Cardiac septum (tissue), 1 donor: ENCODE measurements at places on chromosomes 1 and 21. TPM values are rescaled to one million over a fixed set of nuclear protein-coding genes. Genes with fewer than 3 reads are reported as not detected.

Gene LRRC53
- total RNA-seq = not detected

DNA sequence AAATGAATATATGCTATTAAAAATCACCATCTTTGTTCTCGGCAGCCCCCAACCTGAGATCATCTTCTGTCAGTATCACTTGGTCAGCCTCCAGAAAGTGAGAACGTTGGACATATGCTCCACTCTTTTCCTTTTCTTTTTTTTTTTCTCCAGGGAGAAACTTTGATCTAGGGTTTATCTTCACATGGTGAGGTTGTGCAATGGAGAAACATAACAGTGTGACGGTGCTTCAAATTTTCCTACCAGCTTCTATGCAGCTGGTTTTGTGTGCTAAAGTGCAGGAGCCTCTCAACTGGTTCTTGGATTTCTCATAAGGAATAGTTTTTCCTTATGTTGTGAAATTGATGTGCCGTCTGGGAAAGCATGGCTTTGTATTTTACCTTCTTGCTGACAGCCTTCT, 1202.9 kb downstream of the NCAM2 start:
- no peak for DNase-seq

- no peak for DNase-seq
Measured at GRCh38 chr1:150180474-150180873, 30.8 kb downstream of the PLEKHO1 start.

GRCh38 chr1:186212568-186213224, 162.4 kb downstream of the TPR start:
- DNase-seq = no peak

GRCh38 chr1:63920154-63921117, 146.6 kb downstream of the ROR1 start:
- DNase-seq = no peak

DNA sequence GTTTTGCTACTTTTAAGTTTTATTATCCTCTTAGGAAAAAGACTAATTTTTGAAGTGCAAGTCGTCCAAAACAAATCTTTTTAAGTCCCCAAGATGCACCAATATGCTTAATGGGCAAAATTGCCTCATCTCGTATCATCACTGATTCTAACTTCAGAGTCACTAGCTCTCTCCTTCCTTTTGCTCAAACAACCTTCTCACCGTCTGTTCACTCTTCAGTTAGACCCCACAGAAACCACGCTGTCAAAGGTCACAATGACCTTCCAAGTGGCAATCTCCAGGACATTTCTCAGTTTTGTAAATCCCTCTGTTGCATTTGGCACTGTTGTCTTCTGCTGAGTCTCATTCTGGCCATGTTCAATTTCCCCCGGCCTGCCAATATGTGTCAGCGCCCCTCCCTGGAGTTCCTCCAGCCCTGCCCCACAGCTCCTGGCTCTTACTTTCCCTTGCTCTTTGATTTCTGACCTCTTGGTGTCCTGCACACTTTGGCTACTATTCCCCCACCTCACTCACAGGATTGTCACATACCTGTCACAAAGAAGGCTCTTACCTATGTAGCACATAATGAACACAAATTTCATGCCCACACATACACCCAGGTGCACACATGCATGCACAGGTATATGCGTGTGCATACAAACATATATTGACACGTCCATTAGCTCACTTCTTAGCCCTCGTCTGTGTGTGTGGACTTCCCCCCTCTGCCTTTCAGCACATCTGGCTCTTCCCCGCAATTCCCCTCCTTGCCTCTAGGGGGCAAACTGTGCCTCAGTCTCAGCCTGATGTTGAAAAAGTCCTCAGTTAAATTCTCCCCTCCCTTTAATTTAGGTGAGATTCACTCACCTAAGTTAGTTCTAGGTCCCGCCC, 354.0 kb upstream of the DUSP10 start:
- DNase-seq = no peak

GRCh38 chr1:52054496-52055065, 410 bp downstream of the TXNDC12 start:
- DNase-seq = no peak

Gene LCE1E
- not detected for total RNA-seq

Gene ZNF326
- total RNA-seq = 14.0 TPM

DNA sequence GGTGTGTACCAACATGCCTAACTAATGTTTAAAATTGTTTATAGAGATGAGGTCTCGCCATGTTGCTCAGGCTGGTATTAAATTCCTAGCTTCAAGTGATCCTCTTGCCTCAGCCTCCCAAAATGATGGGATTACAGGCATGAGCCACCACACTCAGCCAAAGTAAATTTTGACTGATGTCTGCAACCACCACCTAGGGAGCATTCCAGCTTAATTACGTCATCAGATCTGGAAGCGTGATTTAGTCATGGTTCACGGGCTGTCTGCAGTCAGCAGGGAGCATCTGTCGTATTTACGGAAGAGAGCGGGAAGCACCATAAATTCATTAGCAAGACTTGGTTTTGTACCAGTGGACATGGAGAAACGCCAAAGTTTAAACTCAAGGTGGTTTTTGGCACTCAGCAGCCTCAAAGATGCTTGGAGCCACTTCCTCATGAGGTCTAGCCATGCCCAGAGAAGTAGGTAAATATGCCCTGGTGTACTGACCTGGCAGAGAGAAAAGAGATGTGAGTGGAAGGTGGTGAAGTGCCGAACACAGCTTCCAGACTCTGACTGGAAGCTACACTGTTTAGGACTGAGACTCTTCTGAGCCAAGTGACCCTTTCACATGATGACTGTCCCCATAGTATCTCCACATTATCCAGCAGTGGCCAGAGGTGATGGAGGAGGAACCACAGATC, 60.8 kb upstream of the SLC35F3 start:
- no peak for DNase-seq

DNA sequence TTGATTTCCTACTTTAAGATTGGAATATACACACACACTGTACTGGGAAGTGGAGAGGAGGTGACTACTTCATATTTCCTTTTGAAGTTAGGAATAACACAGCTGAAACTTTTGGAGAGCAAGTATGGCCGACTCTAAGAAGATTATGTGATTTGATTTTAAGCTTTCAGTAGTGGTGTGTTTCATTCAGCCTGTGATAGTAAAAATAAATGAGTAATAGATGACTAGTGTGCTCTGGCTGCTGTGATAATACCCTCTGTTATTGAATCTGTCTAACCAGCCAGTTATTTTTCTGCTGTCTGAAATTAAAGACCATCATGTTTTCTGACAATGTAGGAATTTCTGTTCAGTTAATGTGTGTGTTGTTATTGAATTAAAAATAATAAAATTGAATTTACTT, 48.3 kb downstream of the CTTNBP2NL start:
- DNase-seq = no peak

- DNase-seq = no peak
Measured at GRCh38 chr1:50111503-50111902, 2.8 kb downstream of the ELAVL4 start.

Gene ATP1A2
- total RNA-seq = 147 TPM

GRCh38 chr1:206864939-206865671, at the start of gene IL20:
Gene IL20, plus strand, starts transcription at chr1:206865623. Its CDS starts 230 bp downstream, at chr1:206865853.
- peak; percentile 85 for DNase-seq

GRCh38 chr1:205541161-205541886, 36.9 kb downstream of the CDK18 start:
- DNase-seq = peak; percentile 31

Gene UMODL1
- total RNA-seq = not detected

DNA sequence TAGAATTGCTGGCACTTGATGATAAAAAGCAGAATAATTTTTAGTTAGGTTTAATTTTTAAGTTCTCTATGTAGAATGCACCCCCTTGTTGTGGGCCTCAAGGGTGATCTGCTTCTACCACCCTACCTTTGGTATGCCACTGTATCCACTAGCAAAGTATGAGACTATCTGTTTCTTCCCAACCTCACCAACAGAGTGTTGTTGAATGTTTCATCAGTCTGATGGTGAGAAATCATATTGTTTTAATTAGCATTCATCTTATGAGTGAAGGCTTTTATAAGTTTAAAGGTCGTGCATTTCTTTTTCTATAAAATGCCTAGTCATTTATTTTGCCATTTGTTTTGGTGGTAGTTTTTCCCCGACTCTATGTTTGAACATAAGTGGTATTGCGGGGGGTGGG, 141.0 kb downstream of the MAGI3 start:
- DNase-seq = no peak

Gene KCNJ9
- not detected for total RNA-seq

- DNase-seq = no peak
Measured at GRCh38 chr1:58227604-58228003, 318.9 kb downstream of the OMA1 start.

Gene SV2A
- 0.83 TPM for total RNA-seq

GRCh38 chr1:8966606-8967005, 20.9 kb downstream of the CA6 start:
- no peak for DNase-seq

DNA sequence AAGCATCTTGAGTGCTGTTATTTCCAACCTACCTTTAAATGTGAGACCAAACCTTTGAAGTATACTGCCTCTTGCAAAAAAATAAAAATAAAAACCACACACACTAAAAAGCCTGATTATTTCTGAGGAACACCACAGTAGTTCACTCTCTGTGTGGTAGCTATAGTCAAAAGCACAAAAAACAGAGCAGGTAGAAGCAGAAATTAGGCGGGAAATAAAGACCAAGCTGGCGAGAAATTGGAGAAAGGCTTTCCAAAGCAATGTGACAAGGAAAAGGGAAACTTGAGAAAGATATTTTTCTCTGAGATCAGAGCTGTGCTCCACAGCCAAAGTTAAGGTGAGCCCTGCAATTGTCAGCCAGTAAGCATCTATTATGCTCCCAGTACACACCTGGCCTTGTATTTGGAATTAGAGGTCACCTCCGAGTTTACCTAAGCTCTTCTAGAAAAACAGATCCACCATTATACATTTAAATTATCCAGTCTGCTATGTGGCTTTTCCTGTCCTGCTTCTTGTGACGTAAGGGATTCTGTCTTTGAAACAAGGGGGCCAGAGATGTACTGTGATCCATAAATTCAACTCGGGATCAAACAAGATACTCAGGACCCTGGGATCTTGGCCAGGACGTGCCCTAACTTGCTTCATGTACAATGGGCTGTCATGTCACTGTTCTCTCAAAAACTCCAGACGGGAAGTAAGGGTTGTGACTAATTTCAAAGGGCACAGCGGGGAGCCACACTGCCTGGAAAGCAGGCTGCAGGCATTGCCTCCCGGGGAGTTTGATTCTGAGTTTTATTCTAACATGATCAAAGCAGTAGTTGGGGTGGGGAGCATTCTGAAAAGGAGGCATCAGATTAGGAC, 39.8 kb upstream of the RAB4A start:
- DNase-seq = no peak

- no peak for DNase-seq
Measured at GRCh38 chr1:234262007-234262753, 111.1 kb upstream of the COA6 start.

Gene SLC45A1
- total RNA-seq = 1.8 TPM

Gene BCAR3
- total RNA-seq = 6.9 TPM

Gene MR1
- 4.6 TPM for total RNA-seq

DNA sequence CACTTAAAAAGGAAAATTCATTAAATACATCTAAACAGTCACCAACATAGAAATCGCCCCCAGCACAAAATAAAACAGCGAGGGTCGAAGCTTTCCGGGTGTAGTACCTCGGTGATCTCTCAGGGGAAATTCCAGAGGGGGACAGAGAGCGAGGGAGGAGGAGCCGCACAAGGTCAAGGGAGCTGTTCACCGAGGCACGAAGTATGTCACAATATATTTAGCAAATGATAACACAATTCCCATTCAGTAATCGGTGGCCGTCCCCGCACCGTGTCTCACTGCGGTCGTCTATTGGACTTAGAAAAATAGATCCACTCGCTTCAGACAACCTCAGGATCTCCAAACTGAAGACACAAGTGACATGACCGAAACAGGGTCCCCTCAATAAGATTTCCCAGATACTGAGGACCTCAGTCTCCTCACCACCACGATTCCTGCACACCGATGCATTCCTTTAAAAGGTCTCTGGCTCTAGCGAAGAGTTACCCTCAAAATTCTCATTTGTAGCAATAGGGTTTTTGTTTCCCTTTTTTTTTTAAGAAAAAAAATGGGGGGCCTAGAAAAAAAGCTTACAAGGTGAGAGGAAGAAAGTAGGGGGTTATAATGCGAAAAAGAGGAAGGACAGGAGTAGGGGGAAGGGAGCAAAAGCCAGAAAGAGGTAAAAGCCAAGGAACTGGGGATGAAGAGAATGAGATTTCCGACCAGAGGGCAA, 1.1 kb downstream of the LPGAT1 start:
- peak; percentile 74 for DNase-seq

GRCh38 chr21:46189959-46190490, 5.8 kb upstream of the SPATC1L start:
- peak; percentile 71 for DNase-seq

- no peak for DNase-seq
Measured at GRCh38 chr21:31855180-31855579, 17.6 kb upstream of the HUNK start.

- DNase-seq = no peak
Measured at GRCh38 chr1:172394141-172394751, 26.2 kb upstream of the C1orf105 start.

GRCh38 chr1:160371346-160371631, 4.4 kb downstream of the NHLH1 start:
- no peak for DNase-seq
